ENCODE measurements at places on chromosomes 16 and 17.

DNA sequence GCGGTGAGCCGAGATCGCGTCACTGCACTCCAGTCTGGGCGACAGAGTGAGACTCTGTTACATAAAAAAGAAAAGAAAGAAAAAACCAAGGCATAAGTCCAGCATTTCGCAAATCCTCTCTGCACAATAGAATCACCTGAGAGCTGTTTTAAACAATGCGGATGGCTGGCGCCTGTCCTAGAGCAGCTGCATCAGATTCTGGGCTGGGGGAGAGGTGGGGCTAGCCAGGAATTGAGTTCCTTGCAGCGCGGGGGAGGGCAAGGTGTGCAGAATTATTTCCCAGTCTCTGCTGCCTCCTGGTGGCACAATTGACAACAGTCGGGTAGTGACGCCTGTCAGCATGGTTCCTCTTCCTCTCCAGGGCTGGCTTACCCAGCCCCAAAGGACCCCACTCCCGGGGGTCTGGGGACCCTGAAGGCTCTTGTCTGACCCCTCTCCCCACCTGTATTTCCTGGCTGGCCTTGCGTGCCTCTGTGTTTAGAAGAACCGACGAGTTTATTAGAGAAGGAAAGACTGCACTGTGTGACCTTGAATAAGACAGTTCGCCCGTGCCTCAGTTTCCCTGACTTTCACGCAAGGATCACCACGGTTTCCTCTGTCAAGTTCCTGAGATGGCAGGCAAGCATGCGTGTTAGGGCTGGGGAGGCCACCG, 41.1 kb upstream of the PLCG2 start:
- DNase-seq, result peak; percentile 70

DNA sequence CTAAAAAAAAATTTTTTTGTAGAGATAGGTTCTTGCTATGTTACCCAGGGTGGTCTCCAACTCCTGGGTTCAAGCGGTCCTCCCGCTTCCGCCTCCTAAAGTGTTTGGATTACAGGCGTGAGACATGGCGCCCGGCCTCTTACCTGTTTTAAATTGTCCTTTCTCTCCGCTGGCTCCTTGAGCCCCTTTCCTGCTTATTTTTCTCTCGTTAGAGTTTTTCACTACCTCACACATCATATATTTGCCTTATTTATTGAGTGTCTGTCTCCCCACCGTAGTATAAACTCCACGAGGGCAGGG, 760 bp upstream of the SEC14L5 start:
- DNase-seq, result no peak

- no peak for DNase-seq
These were observed 272.3 kb downstream of the HS3ST3A1 start for GRCh38 chr17:13329421-13329820.

GRCh38 chr16:6663668-6664067, 669.0 kb upstream of the RBFOX1 start:
- DNase-seq, result no peak

GRCh38 chr17:3474212-3474611, 1.6 kb upstream of the ASPA start:
- no peak for DNase-seq

DNA sequence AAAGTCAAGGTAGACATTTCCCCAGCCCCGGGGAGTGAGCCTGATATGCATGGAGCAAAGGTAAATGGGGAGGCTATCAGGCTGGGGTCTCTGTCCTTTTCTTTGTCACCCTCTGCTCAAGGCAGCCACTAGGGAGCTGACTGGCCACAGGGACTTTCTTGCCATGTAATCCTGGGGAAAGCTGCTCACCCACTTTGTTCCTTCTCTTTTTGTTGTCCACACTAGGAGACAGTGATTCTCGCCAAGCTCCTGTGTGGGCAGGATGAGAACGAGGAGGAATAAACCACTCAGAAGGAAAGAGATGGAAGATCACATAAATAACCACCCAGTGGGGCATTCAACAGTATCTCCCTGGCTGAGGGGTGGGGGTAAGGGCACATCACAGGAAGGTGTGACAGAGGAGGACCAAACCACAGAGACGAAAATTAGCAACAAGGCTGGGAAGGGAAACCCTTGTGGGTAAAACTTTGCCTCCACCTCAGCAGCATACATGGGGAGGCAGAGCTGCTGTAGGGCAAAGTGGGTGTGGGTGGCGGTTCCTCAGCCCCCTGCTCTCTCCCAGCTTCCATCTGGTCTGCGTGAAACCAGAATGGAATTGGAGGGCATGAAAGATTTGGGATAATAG, 26.2 kb upstream of the CCL1 start:
- no peak for DNase-seq

Data from stimulated activated CD4-positive, alpha-beta T cell treated with anti-CD3 and anti-CD28 coated beads, TNF-alpha, amount 100 ng/mL, for 1 hour (primary cell).